Esophagus mucosa (tissue), 1 donor: ENCODE measurements at places on chromosomes 1 and 21. TPM values are rescaled to one million over a fixed set of nuclear protein-coding genes. Genes with fewer than 3 reads are reported as not detected.

PDPN gene
- total RNA-seq, result 19.9 TPM

ADAM30 gene
- total RNA-seq, result not detected

LCE1C gene
- 1.00 TPM for total RNA-seq

PADI1 gene
- total RNA-seq, result 40.0 TPM

DNA sequence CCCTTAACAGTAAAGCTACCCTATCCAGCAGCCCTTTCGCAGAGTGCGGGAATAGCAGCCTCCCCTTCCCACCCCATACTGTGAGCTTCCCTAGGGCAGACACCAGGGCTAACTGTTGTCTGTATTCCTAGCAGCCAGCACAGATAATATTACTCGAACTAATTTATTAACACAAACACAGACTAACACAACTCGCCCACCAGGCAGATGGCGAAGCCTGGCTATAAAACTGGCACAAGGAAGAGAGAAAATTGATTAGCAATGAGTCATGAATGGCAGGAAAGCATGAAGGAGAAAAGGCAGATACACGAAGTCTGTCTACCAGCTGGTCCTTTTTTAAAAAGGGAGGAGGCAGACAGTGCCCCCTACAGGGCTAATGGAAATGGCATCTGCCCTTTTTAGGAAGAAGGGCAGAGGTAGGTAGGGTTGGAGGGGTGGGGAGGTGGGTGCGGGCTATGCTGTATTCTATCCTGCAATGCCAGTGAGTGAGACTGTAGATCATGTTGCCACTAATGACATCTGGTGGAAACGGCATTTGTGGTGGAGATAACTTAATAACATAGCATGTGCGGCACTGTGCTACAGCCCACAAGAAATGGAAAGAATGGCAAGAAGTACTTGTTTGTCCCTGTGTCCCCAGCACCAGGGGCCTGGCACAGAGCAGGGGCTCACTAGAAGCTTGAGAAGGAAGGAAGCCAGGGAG, 30.6 kb upstream of the CTPS1 start:
- ATAC-seq, result peak; percentile 75

GRCh38 chr1:90457985-90458384, 259.1 kb downstream of the BARHL2 start:
- ATAC-seq, result no peak
